ENCODE measurements at places on chromosomes 5 and 9. TPM values are rescaled to one million over a fixed set of nuclear protein-coding genes. Genes with fewer than 3 reads are reported as not detected.

- H3K27me3 ChIP-seq, result no peaks in the 10 kb centered on the region
- no peak for DNase-seq
- peaks cover 48% of the 10 kb centered on the region for H3K36me3 ChIP-seq
- H3K4me1 ChIP-seq, result no peaks in the 10 kb centered on the region
These were observed 35.8 kb downstream of the MTREX start for GRCh38 chr5:55343609-55344008.

DNA sequence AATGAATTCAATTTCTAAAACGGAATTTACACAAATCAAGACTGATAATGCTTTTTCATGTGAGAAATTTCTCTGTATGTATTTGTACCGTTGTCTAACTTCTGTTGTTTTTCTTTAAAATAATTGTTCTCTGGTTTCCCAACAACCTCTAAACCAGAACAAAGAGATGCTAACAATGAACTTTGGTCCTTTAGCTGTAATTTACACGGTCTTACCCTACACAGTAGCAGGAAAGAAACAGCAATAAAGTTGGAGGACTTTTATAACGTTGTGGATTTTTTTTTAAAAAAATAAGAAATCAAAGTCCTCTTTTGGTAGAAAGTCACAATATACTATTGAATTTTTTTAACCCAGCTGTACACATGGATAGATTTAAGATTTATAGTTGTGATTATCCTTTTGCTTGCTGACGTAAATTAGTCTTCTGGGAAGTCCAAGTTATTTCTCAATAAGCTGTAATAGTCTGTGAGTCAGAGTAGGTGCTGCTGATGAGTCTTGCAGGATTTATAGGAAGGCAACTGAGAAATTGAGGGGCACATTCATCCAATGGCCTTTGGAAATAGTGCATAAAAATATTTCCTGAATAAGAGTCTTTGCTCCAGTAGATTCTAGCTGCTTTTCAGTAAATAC, 76.8 kb upstream of the PCSK1 start:
- H3K27ac ChIP-seq, result peak overlapping the region; percentile 91
- no peaks in the 10 kb centered on the region for H3K27me3 ChIP-seq
- peaks cover 21% of the 10 kb centered on the region for H3K4me1 ChIP-seq
- DNase-seq, result peak; percentile 94

PCDHAC2 gene
- total RNA-seq, result not detected

NOL6 gene
- 27.9 TPM for total RNA-seq

GFI1B gene
- not detected for total RNA-seq

- no peak overlapping the region for H3K4me3 ChIP-seq
- no peaks in the 10 kb centered on the region for H3K27me3 ChIP-seq
- H3K36me3 ChIP-seq, result peaks cover 56% of the 10 kb centered on the region
- H3K4me1 ChIP-seq, result 0 out of 2 replicates have a peak, but pooled peaks cover 11% of the 10 kb centered on the region
These were observed 7.1 kb downstream of the NFX1 start for GRCh38 chr9:33297432-33297831.

- H3K27me3 ChIP-seq, result no peaks in the 10 kb centered on the region
- peak overlapping the region; percentile 30 for H3K4me3 ChIP-seq
- H3K36me3 ChIP-seq, result no peaks in the 10 kb centered on the region
- H3K4me1 ChIP-seq, result peaks cover 60% of the 10 kb centered on the region
- H3K27ac ChIP-seq, result peak overlapping the region; percentile 82
These were observed 24.5 kb upstream of the DUSP1 start for GRCh38 chr5:172795318-172795977.

DNA sequence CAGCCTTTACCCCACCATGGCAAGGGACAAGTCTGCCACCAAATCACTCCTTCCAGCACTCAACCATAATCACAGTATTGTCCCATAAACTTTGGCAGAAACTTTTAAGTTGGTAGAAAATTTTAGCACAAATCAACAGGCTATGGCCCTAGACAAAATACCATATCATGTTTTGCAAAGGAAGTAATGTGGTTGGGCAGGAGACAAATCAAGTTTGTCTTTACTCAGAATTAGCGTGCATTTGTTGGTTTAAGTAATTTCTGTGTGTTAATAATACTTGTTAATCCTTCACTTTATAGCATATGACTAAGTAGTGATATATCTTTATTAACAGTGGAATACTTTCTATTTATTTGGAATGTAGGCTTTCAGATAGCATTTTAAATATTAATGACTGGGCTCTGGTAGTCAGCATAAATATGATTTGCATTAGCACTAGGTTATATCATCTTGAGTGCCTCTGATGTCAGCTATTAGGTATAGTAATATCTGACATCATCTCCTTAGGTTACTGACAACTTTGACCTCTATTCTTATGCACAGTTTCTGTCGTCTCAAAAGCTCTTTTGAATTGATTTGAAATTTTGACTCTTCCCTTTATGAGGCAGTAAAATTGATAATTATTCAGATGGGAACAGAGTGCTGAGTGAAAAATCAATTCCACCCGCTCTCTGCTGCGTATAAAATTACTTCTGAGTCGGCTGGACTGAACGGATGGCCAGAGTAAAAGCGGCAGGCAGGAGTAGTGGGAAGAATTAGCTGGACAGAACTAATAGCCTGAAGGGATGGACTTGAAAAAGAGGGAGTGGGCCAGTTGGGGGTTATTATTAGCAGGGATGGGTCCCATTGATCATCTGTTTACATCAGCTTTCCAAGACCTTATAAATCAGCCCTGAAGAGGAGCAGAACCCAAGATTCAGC, 40.1 kb upstream of the TLX3 start:
- peak overlapping the region; percentile 83 for H3K27ac ChIP-seq
- DNase-seq, result no peak
- no peaks in the 10 kb centered on the region for H3K27me3 ChIP-seq
- no peak overlapping the region for H3K4me3 ChIP-seq

SLC31A1 gene
- total RNA-seq, result 35.8 TPM

DNA sequence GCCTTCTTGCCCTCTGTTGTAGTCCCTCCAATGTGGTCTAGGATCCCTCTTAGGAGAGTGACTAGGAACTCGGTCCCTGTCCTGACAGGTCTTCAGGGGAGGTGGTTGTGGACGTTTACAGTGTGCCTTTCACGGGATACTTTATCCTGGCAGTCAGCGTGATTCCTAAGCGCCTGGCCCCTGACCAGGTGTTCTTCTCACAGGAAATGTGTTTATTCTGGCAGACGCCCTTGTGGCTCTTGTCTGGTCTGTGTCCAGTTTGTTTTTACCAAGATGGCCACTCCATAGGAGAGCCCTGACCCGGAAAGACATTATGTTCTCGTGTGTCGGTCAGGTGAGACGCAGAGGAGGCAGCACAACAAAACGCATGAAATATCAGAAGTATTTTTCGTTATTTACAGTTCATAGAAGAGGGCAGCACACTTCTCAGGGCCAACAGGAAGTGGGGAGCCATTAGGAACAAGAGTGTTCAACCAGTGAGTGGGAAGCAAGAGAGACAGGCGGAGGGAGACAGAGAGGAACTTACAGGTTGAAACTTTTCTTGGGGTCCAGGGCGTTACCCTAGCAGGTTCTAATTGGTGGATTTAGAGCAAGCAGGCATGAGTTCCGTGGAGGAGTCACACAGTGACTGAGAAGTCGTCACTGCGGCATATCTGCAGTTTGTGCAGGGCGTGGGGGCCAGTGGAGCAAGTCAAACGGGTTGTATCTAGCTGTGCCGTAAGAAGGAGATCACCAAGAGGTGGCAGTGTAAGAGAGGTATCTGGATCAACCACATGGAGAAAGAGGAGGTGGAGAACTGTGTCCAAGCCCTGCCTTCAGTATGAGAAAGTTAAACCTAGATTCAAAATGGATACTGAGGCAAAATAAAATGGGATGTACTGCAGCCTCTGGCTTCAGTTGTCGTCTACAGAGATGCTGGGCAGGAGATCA, 412.9 kb downstream of the ZSWIM6 start:
- 0 out of 2 replicates have a peak, but pooled peaks cover 3% of the 10 kb centered on the region for H3K27me3 ChIP-seq
- no peak overlapping the region for H3K27ac ChIP-seq
- no peaks in the 10 kb centered on the region for H3K36me3 ChIP-seq
- no peaks in the 10 kb centered on the region for H3K4me1 ChIP-seq

DNA sequence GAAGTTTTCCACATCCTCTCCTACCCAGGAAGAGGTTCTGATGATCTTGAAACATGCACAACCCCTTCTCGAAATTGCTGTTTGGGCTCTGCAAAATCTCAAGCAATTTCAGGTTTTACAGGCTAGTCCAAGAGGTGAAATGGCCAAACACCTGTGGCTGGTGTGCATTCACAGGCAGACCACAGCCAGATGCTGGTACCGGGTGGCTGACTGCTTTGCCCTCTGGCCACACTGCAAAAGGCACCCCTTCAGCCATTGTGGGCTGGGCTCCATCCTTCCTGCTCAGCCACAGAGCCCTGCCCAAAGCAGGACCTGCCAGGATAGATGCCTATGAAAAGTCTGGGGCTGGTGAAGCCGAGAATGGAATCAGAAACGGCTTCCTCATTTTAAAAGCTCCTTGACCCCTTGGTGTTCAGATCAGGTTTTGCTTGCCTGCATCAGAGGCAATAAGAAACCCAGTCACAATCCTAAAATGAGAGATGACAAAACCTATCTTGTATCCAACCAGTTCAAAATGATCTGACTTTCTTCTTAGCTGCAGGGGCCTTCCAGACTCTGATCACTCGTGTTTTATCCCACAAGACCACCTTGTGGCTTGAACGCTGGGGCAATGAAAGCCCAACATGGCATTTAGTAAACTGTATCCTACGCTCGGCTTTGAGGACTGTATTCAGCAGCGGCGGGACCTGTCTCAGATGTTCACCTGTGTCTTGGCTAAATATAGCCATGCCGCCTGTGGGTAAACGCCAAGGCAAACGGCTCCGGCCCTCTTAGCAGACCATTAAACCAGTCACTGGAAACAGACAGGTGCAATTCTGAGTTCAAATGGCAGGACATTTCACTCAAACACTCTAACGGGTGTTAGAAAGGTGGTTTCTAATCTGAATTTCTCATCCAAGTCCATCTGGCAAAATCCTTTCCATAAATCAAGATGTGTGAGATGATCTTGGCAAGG, 49.6 kb downstream of the EPB41L4B start:
- peaks cover 2% of the 10 kb centered on the region for H3K27me3 ChIP-seq
- H3K27ac ChIP-seq, result no peak overlapping the region
- DNase-seq, result no peak
- H3K4me1 ChIP-seq, result no peaks in the 10 kb centered on the region
- H3K4me3 ChIP-seq, result no peak overlapping the region
- H3K36me3 ChIP-seq, result no peaks in the 10 kb centered on the region

PSD2 gene
- not detected for total RNA-seq

LRSAM1 gene
- 15.5 TPM for total RNA-seq

GPX8 gene
- 233 TPM for total RNA-seq

KIAA0825 gene
- 7.0 TPM for total RNA-seq

GRM6 gene
- not detected for total RNA-seq

OR2K2 gene
- total RNA-seq, result not detected

DTWD2 gene
- 5.5 TPM for total RNA-seq

DNA sequence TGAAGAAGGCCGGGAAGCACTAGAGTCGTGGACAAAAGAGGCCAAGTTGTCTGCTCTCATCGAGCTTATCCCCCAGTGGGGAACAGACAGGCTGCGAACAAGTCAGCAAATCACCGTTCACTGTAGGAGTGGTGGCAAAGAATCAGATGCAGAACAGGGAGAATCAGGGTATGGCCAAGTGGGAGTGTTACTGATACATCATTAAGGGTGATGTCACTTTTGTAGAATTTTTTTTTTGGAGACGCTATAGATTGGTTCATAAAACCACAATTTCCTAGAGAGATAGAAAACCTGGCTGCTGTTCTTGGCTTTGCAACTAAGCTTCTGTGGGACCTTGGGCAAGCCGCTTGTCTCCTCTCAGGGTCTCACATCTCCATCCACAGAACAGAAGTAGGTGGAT, 21.3 kb downstream of the SPRY4 start:
- no peak overlapping the region for H3K4me3 ChIP-seq
- no peak overlapping the region for H3K27ac ChIP-seq
- peak; percentile 54 for DNase-seq
- H3K27me3 ChIP-seq, result no peaks in the 10 kb centered on the region
- no peaks in the 10 kb centered on the region for H3K36me3 ChIP-seq
- peaks cover 13% of the 10 kb centered on the region for H3K4me1 ChIP-seq

NUTM2G gene
- total RNA-seq, result not detected

FBXO4 gene
- 16.9 TPM for total RNA-seq

NCS1 gene
- total RNA-seq, result 33.0 TPM

DNA sequence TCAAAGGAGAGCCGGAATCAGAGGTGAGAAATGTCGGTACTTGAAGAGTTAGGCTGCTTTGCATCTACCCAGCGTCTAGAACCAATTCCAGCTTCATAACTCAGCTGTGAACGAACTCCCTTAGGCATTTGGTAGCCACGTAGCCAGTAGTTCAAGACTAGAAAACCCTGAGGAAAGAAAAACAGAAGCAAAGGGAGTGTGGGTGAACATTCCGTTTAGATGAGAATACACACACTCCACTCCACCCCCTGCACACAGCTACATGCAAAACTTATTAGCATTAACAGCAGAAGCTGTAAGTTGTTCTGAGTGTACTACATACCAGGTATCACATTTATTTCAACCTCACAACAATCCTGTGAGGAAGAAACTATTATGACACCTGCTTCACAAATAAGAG, 78.3 kb downstream of the SMIM23 start:
- DNase-seq, result peak; percentile 91
- H3K4me3 ChIP-seq, result 0 out of 2 replicates have a peak overlapping the region, but pooled peaks have one; percentile 29
- peaks cover 52% of the 10 kb centered on the region for H3K4me1 ChIP-seq
